ENCODE measurements at places on chromosomes 4 and X.

- no peak for DNase-seq
These were observed 19.6 kb downstream of the MPP1 start for GRCh38 chrX:154785716-154786115.

DNA sequence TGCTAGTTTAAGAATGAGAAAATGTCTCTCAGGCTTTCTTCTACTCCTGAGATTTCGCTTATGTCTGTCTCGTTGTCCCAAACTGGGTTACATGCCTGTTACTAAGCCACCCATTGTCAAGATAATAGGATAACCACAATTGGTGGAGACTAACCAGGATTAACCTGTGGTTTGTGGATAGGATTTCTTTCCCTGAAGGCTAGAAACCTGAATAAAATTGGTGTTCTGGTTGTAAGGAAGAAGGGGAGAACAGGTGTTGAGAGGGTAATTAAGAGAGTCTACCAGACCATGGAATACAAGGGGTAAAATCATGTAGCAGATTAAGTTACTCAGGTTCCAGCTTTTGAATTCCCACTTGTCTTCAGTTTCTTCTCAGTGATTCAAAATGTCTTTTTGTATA lies 225.4 kb downstream of the CPE start:
- no peak for DNase-seq

GRCh38 chrX:78092296-78092695 lies 11.8 kb upstream of the PGK1 start:
- no peak for DNase-seq

DNA sequence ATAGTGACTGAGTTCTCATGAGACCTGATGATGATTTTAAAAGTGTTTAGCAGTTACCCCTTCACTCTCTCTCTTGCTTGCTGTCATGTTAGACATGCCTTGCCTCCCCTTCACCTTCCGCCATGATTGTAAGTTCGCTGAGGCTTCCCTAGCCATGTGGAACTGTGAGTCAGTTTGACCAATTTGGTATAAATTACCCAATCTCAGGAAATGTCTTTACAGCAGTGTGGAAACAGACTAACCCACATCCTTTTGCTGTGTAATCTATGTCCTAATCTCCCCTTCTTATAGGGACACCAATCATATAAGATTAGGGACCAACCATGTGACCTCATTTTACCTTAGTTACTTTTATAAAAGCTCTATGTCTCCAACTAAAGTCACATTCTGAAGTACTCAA lies 677.8 kb downstream of the ADGRL3 start:
- no peak for DNase-seq

DNA sequence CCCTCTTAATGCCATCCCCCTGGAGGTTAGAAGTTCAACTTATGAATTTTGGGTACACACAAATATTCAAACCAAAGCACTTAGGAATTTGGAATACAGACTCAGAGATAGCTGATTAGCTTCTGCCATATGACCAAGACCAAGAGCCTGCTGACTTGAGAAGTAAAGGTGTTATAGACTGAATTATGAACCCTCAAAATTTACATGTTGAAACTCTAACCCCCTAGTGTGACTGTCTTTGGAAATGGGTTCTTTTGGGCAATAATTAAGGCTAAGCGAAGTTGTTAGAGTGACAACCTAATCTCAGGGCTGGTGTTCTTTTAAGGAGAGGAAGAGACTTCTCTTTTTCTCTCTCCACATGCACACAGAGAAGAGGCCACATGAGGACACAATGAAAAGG lies 151.2 kb downstream of the COX18 start:
- DNase-seq = no peak

DNA sequence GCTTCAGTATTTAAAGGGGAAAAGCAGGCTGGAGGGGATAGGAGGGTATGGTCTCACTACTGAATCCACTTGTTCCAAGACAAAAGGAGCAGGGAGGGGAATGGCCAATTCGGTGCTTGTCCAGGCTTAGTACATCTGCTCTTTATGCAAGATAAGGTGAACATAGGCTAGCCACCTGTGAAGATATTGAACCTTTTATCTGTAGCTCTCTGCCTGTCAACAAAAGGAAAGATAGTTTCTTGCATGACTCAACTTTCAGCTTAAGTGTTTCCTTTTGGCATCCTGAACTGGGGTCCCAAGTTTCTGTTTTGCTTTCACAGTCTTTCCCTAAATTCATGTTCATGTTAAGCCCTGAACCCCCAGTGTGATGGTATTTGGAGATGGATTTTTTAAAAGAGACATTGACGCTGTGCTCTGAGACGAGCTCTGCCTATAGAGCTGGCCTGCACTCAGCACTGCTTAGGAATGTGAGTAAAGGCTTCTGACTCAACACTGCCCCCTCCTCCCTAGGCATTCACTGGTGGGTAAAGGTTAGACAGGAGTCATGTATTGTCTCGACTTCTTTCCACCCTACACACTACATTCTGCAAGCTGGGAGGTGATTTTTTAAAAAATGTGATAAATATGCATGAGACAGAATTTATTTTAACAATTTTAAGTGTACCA lies 28.2 kb downstream of the FAM149A start:
- no peak for DNase-seq

DNA sequence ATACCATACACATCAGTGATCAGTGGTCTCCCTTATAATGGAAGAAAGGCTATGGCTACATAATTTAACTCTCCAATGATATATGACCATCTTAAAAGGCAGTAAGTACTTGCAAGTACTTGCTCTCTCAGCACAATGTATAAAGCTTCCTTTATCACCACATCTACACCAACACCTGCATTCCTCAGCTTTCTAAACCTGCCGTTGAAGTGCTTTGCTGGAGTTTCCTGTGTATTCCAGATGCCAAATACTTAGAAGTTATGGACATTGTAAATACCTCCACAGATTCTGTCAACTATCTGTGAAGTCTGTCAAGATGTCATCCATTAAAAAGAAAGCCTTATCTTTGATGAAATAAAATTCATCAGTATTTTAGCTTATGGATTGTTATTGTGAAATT lies 335.0 kb upstream of the GALNTL6 start:
- DNase-seq = no peak

DNA sequence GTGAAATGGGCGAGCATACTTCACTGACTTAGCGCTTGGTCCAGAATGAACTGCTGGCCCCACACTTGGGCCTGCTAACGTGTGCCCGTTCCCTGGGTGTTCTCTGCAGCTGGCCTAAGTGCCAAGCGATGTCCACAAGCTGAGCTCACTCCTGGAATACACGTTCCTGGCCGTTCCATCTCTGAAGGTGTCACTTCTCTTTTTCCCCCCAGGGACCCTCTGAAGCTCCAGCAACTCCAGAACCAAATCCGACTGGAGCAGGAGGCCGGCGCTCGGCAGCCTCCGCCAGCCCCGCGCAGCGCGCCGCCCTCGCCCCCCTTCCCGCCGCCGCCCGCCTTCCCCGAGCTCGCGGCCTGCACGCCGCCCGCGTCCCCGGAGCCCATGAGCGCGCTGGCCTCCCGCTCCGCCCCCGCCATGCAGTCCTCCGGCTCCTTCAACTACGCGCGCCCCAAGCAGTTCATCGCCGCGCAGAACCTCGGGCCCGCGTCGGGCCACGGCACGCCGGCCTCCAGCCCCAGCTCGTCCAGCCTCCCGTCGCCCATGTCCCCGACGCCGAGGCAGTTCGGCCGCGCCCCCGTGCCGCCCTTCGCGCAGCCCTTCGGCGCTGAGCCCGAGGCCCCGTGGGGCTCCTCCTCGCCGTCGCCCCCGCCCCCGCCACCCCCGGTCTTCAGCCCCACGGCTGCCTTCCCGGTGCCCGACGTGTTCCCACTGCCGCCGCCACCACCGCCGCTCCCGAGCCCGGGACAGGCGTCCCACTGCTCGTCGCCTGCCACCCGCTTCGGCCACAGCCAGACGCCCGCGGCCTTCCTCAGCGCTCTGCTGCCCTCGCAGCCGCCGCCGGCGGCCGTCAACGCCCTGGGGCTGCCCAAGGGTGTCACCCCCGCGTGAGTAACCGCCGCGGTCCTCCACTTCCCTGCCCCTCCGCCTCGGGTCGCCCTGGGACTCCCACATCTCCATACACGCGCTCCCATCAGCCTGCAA lies 132.3 kb downstream of the CBR4 start:
- no peak for DNase-seq

GRCh38 chrX:8730812-8731558 lies 952 bp downstream of the ANOS1 start:
- no peak for DNase-seq

- no peak for DNase-seq
These were observed 25.5 kb upstream of the MORC4 start for GRCh38 chrX:107025545-107025944.

DNA sequence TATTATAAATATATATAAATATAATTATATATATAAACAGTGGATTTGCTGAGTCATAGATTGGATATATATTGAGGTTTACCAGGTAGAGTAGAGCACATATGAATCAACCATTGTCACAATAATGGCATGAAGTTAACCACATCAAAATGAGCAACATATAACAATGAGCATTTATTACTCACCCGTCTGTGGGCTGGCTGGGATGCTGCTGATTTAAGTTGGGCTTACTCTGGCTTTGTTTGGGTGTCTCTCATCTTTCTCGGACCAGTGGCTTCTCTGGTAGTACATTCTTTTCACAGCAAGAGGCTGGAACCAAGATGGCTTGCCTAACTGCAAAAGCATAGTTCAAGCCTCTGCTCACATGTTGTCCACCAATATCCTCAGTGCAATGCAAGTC lies 111.7 kb upstream of the TAPT1 start:
- no peak for DNase-seq

DNA sequence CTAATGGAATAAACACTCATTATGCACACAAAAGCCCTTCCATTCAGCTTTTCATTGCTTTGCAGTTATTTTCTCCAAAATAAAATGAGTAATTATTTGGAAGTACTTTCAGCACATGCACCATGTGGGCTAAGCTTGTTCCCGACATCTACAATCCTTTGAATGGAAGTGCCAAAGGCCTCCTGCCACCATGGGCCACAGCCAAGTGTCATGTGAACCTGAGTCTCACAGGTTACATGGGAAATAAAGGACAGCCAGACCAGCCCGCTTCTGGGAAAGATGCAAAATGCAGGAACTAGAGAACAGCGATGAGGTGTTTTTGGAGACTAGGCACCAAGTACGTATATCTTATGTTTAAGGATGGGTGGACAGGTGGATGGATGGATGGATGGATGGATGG lies 181.8 kb downstream of the AFF2 start:
- DNase-seq = no peak
